ENCODE measurements at places on chromosomes 4 and X.

DNA sequence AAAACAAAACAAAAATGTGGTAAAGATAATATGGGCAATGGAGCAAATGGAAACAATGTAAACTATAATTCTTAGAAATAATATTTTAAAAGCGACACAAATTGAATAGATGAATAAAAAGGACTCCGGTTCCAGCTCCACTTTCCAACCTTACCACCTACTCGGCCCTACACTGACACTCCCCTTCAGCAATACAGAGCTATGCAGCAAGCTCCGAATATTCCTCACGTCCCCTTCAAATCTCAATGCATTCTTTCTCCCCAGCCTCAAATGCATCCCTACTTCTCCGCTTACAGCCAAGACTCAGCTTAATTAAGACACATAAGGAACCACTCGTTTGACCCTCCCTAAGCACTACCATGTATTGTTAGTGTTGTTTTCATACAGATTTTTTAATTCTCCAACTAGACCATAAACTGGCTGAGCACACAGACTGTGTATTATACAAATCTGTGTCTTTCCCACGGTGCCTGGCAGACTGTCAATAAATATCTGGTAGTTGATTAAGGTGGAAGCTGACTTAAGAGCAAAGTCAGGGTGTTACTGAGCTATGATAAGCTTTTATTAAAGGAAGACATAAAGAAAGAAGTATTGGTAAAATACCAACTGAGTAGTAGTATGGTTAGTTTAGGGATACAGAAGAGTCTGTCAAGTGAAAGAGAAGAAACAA is 219.1 kb downstream of the NR3C2 start:
- DNase-seq: no peak

DNA sequence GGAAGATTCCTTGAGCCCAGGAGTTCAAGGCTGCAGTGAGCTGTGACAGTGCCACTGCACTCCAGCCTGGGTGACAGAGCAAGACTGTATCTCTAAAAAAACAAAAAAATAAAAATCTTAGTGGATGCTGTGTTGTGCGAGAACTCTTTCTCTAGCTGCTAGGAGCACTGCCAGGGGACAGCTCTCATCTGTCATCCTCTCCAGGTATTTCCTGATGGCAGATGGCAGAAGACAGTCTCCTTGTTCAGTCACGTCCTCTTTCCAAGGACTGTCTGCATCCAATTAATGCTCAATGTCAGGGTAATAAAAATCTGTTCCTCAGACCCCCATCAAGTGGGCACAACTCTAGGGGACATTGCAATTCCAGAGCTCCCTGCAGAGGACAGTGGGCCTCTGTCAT is 29.2 kb downstream of the PPM1K start:
- no peak for DNase-seq

DNA sequence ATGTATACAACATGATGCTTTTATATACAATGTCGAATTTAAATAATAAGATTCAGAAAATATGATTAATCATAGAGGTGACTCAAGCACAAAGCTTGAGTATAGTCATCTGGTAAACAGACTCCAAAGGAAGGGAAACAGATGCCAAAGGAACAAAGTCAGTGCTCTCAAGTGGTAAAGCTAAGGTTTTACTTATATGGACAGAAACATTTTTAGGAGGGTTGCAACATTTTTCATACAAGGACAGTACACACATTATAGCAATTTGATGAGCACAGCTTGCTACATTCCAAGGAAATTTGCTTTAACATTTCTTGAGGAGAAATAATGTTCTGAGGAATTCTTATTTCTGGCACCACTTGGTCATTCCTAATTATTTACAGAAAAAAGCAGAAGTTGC is 333.4 kb upstream of the AADAT start:
- DNase-seq: peak; percentile 89

- DNase-seq: no peak
These were observed 187.0 kb downstream of the CRLF2 start for GRCh38 chrX:1025413-1025812.

GRCh38 chr4:44462259-44462658 is 13.7 kb upstream of the KCTD8 start:
- no peak for DNase-seq

- no peak for DNase-seq
These were observed 101.2 kb upstream of the KLF3 start for GRCh38 chr4:38562751-38563198.

GRCh38 chr4:86302251-86302650 is 57.6 kb downstream of the MAPK10 start:
- DNase-seq: no peak

GRCh38 chrX:115689931-115690330 is 129.0 kb downstream of the PLS3 start:
- no peak for DNase-seq

GRCh38 chr4:2813446-2814405 is 20.8 kb downstream of the SH3BP2 start:
- DNase-seq: no peak

DNA sequence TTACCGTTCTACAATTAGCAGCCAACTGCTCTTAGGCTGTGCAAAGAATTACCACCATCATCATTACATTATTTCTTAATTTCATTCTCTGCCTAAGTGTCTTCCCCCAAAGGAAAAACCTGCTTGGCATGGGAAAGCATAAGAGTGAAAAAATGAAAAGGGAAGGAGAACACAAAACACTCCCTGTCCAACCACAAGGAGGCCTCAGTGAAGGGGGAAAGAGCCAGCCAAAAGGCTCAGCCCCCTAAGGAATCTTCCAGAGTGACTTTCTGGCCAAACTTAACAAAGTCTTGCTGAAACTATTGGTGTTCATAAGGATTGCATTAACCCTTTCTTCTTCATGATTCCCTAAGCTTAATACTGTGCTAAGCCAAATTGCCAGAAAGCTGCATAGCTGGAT is 287.4 kb downstream of the SMARCA1 start:
- DNase-seq: no peak

DNA sequence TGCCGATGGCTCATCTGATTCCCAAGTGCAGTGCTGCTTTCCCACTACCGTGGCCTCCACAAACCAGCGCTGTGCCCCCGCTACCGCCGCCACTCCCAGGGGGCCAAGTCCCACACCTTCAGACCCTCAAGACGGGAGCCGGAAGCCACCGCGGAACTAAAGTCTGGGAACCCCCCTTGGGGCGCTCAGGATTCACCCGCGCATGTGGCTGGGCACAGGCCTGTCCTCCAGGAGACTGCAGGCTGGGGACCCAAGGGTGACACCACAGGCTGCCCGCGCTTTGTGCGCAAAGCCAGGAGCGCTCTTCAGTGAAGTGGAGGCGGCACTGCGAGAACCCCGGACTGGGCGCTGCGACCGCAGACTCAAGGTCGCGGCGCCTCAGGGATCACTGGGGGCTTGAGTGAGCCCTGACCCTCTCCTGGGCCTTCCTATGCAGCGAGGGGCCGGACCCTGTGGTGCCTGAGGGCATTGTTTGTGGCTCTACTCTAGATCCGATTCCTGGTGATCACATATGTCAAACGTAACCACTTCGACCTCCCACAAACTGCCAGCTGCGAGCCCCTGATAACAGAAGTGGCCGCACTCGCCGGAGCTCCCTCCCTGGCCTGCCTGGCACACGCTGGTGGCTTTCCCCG is 20.4 kb upstream of the TBC1D14 start:
- DNase-seq: no peak

- DNase-seq: no peak
These were observed 1.2 kb upstream of the PRPS2 start for GRCh38 chrX:12789976-12790375.

DNA sequence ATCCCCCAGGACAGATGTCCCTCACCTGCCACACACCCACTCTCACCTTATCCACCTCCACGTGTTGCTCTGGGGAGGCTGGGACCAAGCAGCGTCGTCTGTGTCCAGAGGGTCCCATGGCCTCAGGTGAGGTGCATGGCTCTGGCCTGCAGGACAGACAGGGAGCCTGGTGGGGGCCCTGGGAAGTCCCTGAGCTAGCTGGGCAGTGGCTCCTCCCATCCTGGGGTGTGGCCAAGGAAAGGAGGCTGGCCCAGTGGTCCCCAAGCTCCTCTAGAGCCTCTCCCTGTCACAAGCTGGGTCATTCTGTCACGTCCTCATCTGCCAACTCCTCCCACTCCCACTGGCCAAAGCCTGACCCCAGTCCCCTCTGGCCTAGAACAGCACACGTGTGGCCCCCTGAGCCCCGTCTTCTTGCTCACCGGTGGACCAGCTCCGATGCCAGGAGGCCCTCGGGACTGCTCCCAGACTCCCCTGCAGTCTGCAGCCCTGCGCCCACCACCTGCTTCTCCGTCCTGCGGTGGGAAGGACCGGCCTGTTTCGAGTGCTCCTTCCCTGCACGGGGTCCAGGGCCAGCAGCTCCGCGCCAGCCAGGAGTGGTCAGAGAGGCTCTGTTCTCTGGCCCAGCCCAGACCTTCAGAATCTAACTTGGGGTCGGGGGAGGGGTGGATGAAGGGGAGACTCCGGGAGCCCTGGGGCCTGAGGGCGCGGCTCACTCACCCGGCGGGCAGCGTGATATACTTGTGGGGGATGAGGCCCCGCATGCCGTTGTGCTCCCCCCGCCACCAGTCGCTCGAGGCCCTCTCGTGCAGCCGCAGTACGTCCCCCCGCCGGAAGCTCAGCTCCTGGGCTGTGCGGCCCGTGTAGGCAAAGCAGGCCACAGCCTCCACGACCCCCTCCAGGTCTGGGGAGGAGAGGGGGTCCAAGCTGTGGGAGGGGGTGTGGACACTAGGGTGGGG is 4.8 kb downstream of the AVPR2 start:
- DNase-seq: no peak

- no peak for DNase-seq
These were observed 26.7 kb upstream of the FGFR3 start for GRCh38 chr4:1766106-1767060.

DNA sequence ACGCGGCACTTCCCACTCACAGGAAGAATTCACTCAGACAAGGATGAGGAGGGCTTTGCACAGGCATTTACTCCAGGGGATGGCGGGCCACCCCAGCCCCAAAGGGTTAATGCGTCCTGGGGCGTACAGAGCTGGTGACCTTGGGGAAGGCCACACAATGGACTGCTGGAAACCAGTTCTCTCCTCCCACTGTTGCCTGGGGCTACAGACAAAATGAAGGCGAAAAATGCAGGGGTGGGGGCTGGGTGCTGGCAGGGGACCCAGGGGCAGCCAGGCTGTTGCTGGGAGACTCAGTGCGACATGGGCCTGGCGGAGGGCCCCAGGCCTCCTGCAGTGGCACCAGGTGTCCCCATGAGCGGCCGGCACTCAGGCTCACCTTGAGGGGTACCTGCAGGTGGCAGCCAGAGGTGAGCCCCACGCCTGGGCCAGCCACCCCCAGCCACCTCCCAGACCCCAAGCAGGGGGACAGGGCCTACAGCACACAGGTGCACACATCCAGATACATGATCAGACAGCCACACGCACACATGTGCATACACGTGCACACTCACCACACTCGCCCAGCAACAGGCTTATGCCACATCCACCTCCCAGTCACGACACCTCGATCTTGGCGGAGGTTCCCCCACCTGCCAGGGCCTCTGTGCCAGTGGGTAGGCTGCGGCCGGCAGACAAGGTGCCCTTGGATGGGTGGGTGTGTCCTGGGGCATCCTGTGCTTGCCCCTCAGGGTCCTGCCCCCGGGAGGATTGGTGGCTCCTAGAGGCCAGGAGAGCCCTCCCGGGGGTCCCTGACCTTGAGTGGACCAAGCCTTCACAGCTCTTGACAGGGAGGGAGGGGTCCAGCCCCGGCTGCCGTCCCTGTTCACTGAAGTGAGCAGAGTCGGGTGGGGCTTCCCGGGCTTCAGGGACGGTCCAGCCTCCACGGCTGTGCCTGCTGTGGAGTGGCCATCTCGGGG is 13.1 kb downstream of the NAT8L start:
- no peak for DNase-seq

- no peak for DNase-seq
These were observed 237.7 kb upstream of the TLL1 start for GRCh38 chr4:165635381-165635780.

GRCh38 chr4:154574311-154574710 is 11.5 kb downstream of the FGB start:
- no peak for DNase-seq

DNA sequence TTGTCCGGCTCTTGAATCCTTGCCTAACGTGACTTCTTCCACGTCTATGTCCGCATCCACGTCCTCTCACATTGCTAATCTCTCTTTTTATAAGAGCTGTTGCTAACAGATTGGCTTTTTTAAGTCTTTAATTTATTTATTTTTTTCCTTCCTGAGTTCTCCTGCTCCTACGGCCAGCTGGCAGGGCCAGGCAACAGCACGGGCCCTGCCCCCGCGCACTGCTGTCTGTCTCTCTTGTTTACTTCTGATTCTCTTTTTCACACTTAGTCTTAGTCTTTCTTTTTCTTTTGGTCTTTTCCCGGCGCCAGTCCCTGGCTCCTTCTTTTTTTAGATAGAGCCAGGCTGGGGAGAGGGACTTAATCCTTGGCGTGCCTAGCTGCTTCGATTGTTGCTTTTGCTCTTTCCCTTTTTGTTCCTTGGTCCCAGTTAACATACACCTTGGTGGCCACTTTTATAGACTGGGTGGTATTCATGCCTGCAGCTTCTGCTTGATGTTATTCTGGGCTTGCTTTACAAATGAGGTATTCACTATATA is 53.2 kb upstream of the RBMX start:
- DNase-seq: no peak

- no peak for DNase-seq
These were observed 33.0 kb downstream of the SULT1B1 start for GRCh38 chr4:69727426-69727825.

DNA sequence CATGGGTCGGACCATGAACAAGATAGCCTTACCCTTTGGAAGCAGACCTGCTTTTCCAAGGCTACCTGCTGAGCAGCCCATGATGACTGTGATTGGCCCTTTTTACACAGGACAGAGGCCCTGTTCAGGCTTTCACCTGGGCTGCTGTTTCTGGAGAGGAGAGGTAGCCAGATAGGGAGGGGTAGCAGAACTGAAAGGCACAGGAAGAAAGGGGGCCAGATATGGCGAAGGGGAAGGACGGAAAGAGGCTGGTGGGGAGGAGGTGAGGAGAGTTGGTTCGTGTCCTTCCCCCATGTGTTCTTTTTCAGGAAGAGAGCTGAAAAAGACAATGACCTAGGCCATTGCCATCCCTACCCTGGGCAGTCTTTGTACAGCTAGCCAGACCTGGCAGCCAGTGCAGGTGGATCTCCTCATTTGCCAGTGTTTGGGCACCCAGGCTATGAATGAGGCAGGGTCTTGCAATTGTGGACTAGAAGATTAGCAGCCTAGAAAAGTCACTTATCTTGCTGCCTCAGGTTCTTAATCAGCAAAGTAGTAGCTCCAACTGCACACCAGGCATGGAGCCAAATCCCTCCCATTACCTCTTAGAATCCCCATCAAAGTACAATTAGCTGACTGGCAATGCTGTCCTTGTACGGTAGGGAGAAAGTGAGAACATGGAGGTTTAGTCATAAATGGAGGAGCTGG is 139.6 kb downstream of the AMMECR1 start:
- DNase-seq: no peak

DNA sequence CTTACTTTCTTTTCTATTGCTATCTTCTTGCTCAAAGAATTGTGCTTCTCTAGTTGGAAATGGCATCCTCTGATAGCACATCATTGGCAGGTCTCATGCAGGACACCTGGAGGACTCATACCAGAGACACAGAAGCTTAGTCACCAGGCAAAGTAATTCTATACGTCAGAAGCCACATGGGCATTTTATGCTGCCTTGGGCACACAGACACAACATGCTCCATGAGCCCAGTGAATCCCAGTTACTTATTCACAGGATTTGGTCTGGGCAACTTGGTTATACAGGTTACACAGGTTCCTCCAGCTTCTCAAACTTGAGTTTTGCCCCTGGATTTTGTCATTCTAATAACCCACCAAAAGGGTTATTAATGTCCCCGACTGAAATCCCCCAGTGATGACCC is 7.1 kb downstream of the RASSF6 start:
- no peak for DNase-seq
